ENCODE measurements at places on chromosomes 2 and 18.

GRCh38 chr2:100964681-100965169 is 37.4 kb upstream of the RPL31 start:
- DNase-seq = no peak

DNA sequence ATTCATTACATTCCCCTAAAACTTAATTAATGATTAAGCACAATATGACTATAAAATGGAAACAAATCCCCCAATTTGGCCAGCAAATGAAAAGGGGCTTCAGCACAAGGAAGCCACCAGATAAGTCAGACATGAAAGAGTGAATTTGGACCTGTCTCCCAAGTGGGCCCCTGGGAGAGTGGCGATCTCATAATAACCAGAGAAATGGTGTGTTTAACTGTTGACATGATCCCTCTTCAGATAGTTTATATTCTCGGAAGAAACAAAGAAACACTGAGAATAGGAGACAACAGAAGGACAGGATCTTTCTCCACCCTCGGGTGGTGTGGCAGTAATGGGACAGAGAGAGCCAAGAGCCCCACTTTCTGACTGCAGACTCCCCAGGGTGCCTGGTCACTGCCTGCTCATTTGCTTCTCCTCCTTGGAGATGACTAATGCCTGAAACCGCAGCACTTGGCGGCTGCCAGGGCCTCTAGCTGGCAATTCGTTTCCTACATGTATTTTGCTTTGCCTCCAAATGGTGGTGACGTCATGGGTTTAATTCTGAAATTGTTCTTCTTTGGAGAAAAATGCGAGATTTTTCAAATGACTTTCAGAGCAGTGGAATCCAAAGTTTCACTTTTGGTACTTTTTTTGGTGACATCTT is 46.4 kb upstream of the SPP2 start:
- DNase-seq = no peak

- DNase-seq = no peak
These were observed 1129.4 kb downstream of the TDRD15 start for GRCh38 chr2:22253171-22253570.

DNA sequence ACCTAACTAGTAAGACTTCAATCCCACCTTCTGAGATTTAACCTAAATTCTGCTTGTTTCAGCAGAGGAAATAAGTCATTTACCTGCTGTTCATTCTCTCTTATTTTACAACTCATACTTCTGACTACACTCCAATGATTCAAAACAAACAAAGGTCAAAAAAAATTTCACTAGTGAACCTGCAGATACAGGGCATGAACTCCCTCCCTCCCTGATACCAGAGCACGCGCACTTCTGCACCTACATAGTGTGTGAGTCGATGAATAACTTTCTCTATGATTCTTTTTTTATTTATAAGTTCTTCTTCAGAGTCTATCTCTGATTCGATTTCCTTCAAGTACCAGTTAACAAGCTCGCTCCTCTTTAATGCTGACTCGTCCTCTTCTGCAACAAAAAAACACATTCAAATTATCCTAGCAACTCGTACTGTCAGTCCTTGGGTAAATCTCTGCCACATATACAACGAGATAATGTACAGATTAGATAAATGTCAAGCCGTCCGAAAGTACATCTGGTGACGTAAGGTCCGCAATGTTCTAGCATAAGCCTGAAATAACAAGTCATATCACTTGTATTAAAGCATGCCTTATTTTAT is 7.4 kb upstream of the LCT start:
- DNase-seq = no peak

DNA sequence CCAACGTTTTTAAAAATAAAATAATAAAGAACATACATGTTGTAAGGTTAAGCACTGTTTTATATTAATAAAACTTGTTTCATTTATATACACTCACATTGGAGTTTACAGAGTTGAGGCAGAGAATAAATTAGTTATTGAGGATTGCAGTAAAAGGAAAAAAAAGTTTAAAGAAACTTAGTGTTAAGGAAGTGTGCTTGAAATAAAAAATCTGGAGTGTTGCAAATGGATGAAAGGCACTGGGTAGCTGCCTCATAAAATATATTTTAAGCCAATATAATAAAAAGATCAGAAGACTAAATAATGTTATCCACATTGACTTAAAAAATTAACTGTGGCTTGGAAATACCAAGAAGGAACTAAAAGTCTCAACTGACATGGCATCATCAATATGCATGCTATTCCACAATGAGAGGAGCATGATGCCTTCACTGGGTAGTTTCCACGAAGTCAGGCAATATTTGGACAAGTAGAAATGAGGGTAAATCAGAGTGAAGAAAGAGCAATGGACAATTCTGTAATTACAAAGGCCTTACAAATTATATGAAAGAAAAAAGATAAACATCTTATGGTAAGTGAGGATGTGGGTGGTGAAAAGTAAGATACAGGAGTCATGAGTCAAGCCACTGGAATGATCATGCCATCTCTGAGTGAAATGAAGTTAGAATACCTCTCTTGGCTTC is 2.5 kb downstream of the GALNT3 start:
- no peak for DNase-seq

DNA sequence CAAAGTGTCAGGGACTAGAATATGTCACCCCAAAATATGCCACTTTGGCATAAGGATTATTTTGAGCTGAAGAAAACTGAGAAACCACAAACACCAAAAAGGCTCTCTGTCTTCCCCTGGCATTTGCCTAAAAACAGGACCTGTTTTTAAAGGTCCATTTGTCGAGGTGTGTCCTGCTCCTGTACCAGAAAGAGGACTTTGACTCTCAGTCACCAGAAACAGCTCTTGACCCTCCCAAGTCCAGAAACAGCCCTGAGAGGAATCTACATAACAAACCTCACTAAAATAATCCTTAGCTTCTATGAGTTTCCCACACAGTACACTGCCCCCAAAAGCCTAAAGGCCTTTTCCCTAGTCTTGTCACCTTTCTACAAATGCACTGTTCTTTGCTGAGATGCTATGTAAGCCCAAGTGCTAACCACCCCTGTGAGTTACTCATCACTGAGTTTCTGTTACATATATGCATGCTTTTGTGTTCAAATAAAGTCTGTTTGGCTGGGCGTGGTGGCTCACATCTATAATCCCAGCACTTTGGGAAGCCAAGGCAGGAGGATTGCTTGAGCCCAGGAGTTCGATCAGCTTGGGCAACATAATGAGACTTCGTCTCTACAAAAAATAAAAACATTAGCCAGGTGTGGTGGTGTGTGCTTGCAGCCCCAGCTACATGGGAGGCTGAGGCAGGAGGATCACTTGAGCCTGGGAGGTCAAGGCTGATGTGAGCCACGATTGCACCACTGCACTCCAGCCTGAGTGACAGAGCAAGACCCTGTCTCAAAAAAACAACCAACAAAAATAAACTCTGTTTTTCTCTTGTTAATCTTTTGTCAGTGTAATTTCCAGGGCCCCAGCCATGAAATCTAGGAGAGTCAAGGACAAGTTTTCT is 55.2 kb downstream of the RPL31 start:
- DNase-seq = no peak

DNA sequence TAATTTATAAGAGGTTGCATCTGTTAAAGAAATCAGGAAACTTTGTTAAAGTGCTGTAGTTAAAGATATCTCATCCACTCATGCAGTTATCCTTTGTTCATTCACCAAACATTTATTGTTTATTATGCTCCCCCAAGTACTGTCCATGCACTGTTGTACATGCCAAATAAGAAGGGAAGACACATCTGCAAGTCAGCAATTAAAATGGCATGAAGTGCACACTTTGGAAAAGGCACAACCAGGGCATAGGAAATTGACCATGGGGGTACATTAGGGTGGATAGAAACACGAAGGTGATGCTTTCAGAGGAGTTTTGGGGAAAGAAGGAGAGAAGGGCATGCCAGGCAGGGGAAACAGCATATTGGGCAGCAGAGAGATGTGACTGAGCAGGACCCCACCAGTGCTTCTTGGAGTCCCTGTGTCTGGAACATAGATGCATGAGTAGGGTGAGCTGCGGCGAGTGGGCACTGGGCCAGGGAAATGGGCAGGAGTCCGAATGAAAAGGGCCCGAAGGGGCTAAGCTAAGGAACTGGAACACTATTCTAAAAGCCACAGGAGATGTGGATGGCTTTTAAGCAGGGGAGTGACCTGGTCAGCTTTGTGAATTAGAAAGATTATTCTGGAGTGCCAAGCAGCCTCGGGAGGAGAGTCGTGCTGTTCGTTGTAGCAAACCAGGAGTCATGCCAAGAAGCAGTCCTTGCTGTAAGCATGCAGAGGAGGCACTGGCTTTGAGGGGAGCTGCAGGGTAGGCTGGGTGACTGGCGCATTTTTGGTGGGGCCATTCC is 316.3 kb downstream of the AGPS start:
- no peak for DNase-seq

DNA sequence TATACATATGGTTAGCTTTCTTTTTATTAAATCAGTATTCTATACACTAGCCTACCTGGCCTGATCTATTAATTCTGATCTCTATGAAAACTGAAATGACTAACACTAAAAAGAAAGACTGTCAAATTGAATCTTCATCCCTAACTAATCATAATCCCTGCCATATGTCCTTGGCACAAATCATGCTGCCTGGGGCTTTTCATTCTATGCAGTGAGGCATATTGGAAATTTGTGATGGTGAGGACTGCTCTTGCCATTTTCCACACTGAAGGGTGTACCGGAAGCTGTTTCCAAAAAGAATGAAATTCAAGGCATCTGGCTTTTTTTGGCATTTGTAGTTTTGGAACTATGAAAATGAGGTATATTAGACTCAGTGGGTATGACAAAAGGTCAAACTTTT is 39.7 kb downstream of the RAPGEF4 start:
- no peak for DNase-seq

DNA sequence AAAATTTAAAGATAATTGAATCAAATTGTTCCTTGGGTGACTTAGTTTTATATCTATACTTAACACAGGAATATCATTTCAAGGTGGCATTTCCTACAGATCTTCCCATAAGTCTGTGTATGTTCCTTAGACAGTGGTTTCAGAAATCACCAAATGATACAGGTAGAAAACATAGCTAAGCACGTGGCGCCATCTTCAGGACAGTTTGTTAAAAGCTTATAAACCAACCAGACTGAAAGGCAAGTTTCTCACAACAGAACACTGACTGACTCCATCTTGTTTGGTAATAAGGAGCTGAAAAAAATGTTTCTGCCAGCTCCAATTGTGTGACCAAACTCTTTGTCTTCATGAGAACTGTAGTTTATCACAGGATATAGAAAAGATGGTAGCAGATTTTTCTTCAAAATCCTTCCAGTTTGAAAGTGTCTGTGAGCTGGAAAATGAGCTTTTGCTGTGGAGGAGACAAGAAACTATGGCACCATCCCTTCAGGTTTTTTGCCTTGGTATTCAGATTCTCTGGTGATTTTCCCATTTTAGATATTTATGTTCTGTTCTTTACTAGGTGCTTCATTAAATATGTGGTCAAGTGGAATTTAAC is 34.8 kb upstream of the NEUROD1 start:
- peak; percentile 81 for DNase-seq

DNA sequence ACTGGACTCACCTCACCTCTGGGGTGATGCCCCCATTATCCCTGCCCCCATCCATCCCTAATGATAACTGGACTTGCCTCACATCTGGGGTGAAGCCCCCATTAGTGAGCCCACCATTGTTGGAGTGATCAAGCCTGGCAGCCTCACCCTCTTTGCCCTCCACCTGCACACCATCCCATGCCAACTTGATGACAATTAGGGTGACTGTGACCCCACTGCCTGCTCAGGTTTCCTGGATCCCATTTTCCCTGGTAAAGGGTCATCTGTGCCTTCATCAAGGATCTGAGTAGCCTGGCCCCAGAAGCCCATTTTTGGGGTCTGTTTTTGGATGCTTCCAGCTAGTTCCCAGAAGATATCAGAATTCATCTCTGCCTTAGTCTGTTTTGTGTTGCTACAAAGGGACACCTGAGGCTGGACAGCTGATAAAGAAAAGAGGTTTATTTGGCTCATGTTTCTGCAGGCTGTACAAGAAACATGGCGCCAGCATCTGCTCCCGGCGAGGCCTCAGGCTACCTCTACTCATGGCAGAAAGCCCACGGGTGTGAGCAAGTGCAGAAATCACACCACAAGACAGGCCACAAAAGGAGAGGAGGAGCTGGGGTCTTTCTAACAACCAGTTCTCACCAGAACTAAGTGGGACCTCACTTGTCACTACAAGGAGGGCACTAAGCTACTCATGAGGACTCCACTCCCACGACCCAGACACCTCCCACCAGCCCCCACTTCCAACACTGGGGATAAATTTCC is 196.4 kb upstream of the TWIST2 start:
- no peak for DNase-seq
